H1 (cell line): ENCODE measurements at places on chromosomes 3 and 15.

DNA sequence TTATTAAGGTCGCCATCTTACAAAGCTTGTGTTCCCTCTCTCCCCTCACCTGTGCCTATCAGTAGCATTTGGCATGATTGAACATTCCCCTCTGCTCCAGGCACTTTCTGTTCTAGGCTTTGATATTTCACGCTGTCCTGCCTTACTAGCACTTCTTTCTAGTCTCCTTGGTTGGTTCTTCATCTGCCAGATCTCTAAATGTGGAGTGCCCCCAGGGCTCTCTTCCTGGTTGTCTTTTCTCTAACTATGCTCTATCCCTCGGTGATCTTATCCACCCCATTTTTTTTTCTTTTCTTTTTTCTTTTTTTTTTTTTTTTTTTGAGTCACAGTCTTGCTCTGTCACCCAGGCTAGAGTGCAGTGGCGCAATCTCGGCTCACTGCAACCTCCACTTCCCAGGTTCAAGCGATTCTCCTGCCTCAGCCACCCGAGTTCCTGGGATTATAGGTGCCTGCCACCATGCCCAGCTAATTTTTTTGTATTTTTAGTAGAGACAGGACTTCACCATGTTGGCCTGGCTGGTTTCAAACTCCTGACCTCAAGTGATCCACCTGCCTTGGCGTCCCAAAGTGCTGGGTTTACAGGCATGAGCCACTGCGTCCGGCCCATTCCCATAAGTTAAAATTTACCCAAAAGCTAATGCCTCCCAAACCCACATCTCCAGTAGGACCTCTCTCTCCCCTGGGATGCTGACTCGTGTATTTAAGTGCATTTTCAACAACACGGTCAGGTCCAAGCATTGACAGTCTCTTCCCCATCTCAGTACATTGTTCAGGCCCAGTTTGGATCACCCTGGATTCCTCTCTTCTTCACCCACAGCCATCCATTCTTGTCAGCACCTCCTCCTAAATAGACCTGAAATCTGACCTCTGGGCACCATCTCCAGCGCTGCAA lies 5.2 kb downstream of the NUSAP1 start:
- no peak for DNase-seq

DNA sequence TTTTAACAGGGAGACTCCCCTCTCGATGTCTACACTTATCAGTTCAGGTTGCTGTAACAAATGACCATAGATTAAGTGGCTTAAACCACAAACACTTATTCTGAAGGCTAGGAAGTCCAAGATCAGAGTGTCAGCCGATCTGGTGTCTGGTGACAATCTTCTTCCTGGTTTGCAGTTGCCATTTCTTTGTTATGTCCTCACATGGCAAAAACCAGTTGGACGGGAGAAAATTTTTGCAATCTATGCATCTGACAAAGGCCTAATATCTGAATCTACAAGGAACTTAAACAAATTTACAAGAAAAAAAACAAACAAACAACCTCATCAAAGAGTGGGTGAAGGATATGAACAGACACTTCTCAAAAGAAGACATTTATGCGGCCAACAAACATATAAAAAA lies 116.9 kb upstream of the FOXB1 start:
- no peak for DNase-seq

DNA sequence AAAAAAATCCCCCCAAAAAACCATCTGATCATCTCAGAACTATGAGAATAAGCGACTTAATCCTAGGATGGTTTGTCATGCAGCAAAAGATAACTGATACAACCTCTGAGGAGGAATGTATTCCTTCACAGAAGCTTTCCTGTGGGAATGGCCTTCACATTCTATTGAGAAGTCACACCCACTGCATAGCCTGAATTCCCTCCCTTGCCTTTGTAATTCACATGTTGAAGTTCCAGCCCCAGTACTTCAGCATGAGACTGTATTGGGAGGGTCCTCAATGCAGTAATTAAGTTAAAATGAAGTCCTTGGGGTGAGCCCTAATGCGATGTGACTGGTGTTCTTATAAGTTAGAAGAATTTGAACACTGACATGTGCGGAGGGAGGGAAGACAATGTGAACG lies 395.2 kb downstream of the TUSC7 start:
- DNase-seq: no peak

DNA sequence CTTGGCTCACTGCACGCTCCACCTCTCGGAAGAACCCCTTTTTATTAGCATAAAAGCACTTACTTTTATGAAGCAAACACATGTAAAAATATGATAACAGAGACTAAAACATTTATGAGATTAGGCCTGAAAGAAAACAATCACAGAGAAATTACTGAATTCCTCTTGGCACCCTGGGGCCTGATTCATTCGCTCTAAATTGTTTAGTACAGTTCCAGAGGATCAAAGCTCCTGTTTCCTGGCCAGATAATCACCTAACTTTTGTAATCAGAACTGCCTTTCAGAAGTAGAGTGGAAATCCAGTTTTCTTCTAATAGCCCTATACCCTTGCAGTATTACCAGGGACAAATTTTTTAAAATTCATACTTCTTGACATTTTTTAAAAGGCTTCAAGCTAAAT lies 6.4 kb downstream of the NPAP1 start:
- no peak for DNase-seq

DNA sequence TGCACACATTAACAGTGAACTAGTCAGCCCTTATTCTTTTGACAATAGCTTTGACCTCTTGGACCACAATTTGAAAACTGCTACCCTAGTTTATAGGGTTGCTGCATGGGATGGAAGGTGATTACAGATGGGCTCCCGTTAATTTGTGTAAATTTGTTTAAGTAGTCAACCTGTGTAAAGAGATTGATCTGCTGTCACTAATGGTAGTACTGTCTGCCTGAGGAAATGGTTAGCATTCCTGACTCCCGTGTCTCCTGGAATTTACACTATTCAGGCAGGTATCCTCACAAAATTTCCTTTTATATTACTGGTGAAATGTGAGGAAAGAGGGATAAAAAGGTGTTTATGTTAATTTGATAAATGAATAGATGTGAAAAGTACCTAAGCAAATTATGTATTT lies 15.3 kb upstream of the EBLN2 start:
- no peak for DNase-seq

GRCh38 chr3:186614266-186614596 lies 1.4 kb downstream of the AHSG start:
- DNase-seq: no peak

GRCh38 chr3:149474250-149474817 lies at the start of gene TM4SF4:
Gene TM4SF4, plus strand, starts transcription at chr3:149474697. Its CDS starts 181 bp downstream, at chr3:149474878.
- no peak for DNase-seq

DNA sequence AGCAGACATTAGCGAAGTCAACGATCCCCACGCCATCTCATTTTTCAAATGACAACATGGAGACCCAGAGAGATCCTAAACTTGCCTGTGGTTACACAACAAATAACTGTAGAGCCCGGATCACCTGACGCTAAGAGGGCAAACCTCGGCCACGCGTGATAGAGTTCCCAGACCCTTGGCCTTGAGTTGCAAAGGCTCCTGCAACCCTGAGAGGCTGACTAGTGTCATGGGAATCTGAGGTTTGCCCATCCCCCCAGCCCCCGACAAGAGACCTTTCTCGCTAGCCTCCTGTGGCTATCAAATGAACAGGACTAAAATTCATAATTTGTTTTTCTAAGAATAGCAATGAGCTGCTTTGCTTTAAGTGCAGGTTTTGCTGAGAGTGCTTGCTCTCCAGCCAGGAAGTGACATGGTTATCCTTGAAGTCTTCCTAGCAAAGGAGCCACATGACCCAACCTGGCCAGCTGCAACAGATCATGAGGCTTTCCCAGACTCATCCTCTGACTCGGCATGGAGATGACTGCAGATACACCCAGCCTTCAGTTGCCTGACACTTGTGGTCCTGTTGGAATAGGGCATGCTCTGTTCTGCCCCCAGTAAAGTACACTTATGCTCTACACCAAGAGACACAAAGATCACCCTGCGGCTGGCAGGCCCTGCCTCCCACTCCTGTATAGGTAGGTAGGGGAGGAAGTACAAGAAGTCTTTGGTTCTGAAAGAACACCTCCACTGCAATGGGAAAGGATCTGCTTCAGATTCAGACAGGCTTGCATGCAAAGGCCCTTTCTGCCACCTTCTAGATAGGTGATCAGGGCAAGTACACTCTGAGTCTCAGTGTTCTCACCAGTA lies 36.0 kb downstream of the MCF2L2 start:
- DNase-seq: no peak

DNA sequence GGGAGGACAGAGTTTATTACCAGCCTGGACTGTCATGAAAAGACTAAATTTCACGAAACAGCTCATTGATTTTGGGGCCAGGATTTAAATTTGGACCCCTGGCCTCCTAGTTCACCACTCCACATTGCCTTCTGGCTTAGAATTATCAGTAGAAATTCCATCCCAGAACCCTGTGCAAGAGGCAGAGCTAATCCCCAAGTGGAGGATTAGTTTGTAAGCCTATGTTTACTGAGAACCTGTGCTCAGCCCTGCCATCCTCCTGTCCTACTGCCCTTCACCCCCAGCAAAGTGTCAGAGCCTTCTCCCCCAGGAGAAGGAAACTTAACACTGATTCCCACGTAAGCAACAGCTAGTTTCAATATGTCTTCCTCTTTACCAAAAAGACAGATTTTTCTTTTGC lies 99.4 kb downstream of the SST start:
- DNase-seq: no peak

GRCh38 chr3:113186566-113186965 lies 24.8 kb upstream of the BOC start:
- DNase-seq: no peak

DNA sequence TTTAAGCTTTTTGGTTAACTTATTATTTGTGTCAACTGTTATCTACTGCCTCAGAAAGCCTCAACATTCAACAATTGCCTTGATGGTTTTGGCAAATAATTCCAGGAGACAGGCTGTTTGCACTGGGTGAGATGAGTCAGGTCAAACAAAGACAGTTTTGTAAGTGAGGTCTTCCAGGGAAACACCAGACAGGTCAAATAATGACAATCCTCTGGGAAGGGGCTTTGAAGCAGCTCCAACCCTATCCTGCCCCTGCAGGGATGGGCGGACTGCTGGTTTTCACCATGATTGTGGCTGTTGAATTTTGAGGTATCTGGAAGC lies 79.4 kb upstream of the PRR23E start:
- no peak for DNase-seq

DNA sequence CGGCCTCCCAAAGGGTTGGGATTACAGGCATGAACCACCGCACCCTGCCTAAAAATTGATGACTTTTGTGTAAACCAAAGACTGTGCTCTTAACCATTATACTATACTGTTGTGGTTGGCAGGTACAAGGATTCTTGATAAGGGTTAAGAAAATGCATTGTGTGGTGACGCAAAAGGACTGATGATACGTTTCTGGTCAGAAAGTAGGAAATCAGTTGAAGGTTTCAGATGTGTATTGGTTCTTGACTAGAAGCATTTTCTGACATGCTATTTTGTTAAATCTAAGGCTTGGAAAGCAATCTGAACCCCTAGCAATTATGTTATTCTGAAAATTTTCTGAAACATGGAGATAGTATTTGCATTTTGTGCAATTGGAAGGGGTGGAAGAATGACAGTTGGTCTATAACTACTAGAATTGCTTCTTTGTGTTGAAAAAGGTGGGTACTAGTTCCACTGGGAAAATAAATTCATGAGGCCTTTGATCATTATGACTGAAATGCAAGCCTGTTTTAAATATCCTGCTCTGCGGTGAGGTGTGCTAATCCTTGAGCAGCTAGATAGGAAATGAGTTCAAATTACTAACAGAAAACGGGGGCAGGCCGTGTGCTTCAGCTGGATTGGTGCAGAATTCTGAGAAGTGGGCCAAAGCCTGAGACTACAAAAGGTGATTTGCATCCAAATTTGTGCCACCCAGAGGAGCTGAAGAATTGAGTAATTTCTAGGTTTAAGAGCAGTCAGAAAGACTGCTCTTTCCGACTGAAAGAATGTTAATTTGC lies 66.0 kb upstream of the LRRFIP2 start:
- no peak for DNase-seq

- no peak for DNase-seq
These were observed 25.3 kb downstream of the NCEH1 start for GRCh38 chr3:172685331-172686214.

DNA sequence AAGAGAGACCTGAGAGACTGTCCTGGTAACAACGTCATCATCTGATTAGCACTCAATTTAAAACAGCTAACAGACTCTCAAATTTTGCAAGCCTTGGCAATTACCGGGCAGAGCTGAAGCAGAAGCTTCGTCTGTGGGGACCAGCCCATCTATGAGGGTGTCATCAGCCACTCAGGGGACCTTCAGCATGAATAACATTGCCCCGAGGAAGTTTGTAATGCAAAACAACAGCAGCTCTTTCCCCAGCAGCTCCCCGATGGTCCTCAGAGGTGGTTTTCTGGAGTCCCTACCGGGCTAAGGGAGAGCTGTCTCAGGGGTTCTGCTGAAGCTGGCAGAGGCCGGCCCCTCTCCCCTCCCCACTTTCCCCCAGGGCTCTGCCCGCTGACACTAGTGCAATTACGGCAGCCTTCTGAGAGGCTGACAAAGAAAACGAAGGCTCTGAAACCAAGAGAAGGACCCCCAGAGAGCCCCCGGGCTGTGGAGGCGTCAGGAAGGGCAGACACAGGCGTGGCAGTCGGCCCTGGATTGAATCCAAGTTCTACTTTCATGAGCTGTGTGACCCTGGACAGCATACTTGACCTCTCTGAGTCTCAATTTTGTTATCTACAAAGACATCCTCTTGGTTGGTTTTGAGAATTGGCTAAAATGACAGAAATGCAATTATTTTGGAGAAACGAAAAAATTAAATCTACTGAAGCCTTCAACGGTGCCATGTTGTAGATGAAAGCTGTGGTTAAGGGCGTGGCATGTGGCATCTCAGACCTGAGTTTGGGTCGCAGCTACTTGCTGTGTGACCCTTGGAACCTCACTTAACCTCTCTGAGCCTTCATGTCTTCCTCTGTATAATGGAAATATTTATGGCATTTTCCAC lies 102.1 kb upstream of the TLE3 start:
- DNase-seq: no peak

GRCh38 chr3:146091397-146091796 lies 69.6 kb downstream of the PLOD2 start:
- no peak for DNase-seq

DNA sequence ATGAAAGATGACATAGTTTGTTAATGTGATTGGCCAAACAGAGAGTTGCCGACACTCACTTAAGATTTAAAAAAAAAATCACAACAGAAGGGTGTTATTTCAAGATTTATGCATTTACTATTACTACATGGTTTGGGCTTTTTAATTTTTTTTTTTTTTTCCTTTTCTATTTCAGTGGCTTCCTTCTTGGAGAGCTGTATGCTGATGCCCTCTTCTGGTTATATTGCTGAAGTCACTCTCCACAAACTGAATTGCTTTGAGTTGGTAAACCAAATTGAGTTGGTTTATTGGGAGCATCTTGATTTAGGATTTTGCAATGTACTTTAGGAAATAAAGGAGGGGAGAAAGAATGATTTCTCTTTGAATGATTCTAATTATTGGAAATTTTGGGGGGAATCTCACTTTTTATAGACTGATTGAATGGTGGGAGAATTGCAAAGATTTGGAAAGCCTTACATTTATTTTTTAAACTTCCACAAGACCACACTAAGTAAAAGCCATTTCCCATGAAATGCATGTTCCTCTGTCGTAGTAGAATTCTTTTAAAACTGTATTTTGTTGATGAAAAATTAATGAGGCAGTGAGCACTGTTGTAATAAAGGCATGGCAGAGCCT lies 186.6 kb upstream of the FEZF2 start:
- DNase-seq: no peak

GRCh38 chr3:52428151-52429005 lies 16.5 kb downstream of the SEMA3G start:
- DNase-seq: no peak
